ENCODE measurements at places on chromosomes 11 and 22. TPM values are rescaled to one million over a fixed set of nuclear protein-coding genes. Genes with fewer than 3 reads are reported as not detected.

Gene SYT12
- 0.71 TPM for total RNA-seq

GRCh38 chr11:119853581-119854360 is 124.8 kb upstream of the NECTIN1 start:
- DNase-seq, result no peak

Gene OR8A1
- total RNA-seq, result not detected

- no peak for DNase-seq
Measured at GRCh38 chr11:117052196-117053149, 45.8 kb downstream of the SIK3 start.

Gene SEPTIN5
- 22.5 TPM for total RNA-seq

DNA sequence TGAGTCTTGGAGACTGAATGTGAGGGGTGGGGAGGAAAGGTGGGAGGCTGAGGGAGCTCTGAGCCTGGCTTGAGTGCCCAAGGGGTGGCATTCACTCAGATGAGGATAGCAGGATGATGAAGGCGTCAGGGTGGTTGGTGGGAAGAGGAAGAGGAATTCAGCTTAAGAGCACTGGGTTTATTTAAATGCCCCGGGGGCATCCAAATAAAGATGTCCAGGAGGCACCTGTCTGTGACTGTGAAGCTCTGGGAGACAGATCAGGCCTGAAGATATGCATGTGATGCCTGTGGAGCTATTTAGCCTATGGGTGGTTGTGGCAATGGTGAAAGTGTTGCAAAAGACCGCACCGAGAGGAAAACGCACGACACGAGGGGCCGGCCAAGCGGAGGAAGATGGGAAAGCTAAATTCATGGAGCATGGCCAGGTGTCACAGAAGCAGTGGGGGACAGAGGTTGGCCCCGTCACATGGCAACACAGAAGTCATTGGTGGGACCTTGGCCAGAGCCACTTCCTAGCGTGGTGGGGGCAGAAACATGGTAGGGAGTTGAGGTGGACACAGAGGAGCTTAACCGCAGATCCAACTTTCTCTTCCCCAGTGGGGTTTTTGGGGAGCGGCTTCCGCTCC is 15.5 kb downstream of the SLC37A2 start:
- DNase-seq, result no peak

DNA sequence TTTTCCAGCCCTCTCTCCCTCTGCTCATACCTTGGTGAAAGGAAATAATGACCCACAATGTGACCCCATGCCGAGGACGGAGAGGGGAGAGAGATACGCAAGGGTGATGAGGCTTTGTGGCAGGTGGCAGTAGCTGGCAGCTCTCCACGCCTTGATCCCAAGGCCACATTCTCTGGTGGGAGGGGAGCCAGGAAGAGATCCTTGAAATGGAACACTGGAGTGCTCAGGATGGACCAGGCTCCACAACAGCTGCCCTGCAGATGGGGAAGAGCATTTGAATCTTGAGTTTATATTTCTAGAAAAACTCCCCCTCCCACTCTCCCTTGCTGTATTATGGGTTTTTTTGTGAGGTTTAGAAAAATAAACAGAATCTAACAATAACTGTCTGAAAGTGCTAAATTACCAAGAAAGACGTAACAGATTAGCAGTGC is 61.6 kb upstream of the CDON start:
- DNase-seq, result no peak

Gene TSPAN4
- 118 TPM for total RNA-seq

GRCh38 chr22:34000879-34001526 is 80.7 kb upstream of the LARGE1 start:
- DNase-seq, result no peak

DNA sequence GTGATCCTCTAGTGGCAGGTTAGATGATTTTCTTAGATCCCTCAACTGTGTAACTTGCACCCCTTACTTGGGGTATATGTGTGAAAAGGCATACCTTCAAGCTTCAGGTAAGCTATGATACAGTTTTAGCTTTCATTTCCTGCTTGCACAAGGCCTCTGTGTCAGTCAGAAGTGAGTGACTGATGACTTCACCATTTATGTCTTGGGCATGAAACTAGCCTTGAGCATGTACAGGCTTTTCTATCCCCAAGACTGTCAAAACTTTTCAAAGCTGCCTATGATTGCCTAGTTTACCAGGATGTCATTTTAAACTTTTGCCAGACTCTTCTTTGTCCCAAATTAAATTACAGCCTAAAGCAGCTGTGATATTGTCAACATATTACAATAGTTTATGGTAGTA is 286.1 kb upstream of the CNTN5 start:
- DNase-seq, result no peak

DNA sequence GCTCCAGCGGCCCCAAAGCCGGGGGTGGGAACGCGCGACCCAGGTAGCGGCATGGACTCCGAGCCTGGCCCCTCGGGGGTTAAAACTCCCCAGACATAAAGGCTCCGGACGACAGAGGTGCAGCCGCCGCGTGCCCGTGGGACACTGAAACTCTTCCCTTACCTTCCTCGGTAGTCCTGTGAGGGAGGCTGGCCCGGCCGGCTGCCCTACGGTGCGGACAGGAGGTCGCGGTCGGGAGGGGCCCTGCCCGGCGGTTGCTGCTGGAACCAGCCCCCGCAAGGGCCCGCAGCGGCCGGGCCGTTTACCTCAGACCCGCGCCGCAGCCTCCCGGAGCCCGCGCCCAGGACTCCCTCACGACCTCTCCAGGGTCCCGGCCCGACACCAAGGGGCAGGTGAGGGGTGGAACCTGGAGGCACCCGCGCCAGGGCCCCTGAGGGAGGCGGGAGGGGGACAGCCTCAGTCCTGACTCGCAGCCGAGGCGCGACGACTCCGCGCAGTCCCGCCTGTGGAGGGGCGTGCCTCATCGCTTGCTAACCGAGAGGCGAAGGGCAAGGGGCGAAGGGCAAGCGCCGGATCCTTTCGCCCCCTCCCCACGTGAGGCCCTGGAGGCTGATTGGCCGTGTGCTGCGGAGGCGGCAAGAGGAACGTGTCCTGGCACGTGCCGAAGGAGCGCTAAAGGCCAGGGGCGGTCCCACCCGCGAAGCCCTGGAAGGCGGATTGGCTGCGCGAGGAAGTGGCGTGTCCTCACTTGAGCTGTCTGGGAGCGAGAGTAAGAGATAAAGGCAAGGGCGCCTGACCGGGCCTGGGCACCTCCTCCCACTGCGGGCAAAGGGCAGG is at the start of gene UPB1:
Gene UPB1 (plus strand): TSS at position 805 of the 837 bp plus-strand sequence. CDS start 72 bp downstream, outside the sequence.
- no peak for DNase-seq

DNA sequence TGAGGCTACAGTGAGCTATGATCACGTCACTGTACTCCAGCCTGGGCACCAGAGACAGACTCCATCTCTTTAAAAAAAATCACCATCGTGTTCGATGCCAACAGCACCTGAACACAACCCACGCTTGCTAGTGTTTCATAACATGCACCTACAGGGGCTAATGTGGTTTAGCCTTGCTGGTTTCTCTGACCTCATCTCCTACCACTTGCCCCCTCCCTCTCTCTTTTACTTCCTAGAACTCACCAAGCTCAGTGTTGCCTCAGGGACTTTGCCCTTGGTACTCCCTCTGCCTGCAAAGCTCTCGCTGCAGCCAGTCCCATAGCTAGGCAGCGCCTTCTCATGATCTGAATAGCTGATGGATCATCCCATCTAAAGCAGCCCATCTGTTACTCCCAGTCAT is 99.8 kb downstream of the FBXO7 start:
- DNase-seq, result no peak

- DNase-seq, result no peak
Measured at GRCh38 chr22:41916745-41917358, 2.0 kb upstream of the SHISA8 start.

- no peak for DNase-seq
Measured at GRCh38 chr11:77375107-77375506, 73.6 kb upstream of the GDPD4 start.

DNA sequence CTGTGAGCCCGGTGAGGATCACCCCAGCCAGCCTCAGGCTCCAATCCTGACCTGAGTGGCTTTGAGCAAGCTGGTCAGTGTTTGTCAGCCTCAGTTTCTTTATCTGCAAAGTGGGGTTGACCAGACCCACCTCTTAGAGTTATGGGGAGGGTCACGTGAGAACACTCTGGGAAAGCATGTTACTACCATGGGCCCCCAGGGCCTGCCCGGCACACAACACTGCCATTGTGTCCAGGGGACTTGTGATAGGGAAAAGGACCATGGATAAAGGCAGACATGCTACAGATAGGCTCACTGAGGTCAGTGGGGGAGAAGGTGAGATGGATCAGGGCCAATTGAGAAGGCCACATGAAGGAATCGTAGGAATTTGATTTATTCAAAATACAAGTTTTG is 32.1 kb upstream of the SUSD2 start:
- no peak for DNase-seq

DNA sequence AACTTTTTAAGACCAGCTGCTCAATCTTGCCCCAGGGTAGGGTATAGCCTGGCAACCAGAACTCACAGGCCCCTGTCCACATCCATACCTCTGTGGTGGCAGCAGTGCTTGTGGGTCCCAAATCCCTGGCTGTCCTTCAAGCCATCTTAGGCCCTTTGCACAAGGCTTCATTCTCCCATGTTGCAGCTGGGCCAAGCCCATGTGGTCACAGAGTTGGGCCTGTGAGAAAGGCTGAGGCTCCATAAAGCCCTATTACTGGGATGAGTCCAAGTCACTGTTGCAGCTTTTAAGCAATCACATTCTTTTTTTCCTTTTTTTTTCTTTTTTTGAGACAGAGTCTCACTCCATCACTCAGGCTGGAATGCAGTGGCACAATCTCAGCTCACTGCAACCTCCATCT is 47.9 kb upstream of the SLC25A1 start:
- no peak for DNase-seq

DNA sequence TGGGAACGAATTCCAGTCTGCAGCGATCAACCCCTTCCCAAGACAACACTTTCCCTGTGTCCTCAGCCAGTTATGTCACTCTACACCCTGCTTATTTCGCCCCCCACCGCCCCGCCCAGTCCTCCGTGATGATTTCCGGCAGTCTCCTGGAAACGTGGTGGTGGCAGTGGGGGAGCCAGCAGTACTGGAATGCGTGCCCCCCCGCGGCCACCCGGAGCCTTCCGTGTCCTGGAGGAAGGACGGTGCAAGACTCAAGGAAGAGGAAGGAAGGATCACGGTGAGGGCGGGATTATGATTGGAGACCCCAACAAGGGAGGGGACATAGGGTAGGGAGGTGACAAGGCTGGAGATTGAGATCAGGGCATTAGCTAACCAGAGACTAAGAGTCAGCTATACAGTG is 4.1 kb downstream of the ROBO3 start:
- DNase-seq, result peak; percentile 49

DNA sequence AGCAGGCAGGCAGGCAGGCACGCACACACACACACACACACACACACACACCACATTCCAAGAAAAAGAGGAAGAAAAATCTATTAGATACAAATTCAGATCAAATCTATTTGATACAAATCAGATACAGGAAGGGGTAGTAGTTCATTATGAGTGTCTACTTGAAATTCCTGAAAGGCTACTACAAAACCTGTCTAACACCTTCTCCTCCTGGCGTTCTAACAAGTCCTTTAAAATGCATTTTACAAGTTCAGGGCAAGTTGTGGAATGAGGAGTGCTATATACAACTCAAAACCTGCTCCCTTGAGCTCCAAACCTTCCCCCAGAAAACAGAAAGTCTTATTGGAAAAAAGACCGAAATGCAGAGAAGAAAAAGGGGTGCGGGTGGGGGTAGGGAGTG is 476 bp downstream of the ARHGAP32 start:
- no peak for DNase-seq

- DNase-seq, result no peak
Measured at GRCh38 chr11:11113626-11114025, 239.4 kb downstream of the CSNK2A3 start.

- DNase-seq, result no peak
Measured at GRCh38 chr22:37126383-37126782, 16.9 kb upstream of the TMPRSS6 start.

DNA sequence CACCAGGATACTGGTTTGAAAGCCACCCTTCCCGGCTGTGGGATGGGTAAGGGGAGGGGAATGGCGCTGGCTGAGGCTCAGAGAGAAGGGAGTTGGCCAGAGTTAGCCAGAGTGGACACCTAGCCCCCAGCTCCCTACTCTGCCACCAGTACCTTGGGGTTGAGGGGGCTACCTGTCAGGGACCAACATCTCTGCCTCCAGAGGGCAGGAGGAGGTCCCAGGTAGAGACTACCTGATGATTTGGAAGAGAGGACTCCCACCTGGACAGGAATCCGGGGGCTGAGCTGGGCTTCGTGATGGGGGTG is 3.7 kb downstream of the MYRF start:
- DNase-seq, result no peak

GRCh38 chr11:45102810-45103621 is 43.4 kb upstream of the PRDM11 start:
- DNase-seq, result no peak

GRCh38 chr11:113505046-113505445 is 29.8 kb upstream of the DRD2 start:
- no peak for DNase-seq
